CD4-positive, alpha-beta T cell treated with Interleukin-17A for 4 hours (primary cell): ENCODE measurements at places on chromosomes 7 and 10.

GRCh38 chr10:126392469-126392868, 4.2 kb upstream of the ADAM12 start:
- no peak for DNase-seq

GRCh38 chr10:131641231-131641630, 259.6 kb upstream of the PPP2R2D start:
- no peak for DNase-seq

GRCh38 chr10:11049806-11050205, 32.1 kb downstream of the CELF2 start:
- DNase-seq: no peak

DNA sequence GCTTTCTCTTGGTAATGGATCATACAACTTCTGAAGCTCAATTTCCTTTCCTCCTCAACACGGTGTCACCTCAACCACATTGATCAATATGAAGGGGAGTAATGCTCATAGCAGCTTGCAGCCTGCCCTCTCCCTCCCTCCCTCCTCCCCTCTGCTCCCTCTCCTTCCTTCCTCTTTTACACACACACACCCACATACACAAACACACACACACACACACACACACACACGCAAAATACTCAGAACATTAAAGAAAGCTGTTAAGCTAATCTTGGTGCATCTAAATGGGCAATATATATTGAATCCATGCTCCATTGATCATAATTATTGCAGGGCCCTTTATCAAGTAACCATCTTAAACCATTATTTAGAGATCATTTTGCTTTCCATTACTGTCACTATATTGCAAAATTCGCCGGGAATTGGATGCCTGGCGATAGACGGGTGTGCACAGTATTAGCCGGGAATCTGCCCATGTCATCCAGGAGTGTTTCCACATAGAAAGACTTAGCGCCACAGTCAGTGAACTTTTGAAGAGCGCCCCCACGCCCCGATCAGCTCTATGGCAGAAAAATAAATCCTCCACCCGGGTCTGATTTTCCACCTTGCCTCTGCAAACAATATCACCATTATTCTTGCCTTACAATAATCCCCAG, 122.0 kb downstream of the PRLHR start:
- no peak for DNase-seq

- DNase-seq: no peak
Observed at GRCh38 chr10:97643441-97643985, 3.0 kb downstream of the PI4K2A start.

- DNase-seq: no peak
Observed at GRCh38 chr7:25803117-25803887, 348.7 kb upstream of the NFE2L3 start.

DNA sequence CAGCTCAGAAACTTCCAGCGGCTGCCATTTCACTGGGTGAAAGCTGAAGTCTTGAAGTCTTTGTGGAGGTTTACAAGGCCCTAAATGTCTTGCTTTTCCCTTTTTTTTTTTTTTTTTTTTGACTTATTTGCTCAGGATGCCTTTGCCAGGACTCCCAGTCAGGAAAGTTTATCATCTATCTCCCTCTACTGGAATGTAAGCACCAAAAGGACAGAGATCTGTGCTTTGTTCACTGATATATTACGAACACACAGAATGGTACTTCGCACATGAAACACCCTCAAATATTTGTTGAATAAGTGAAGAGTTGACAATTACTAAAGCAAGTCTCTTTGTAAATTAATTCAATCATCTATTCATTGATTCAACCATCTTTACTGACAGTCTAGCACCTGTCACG, 23.2 kb downstream of the ABCB4 start:
- no peak for DNase-seq

DNA sequence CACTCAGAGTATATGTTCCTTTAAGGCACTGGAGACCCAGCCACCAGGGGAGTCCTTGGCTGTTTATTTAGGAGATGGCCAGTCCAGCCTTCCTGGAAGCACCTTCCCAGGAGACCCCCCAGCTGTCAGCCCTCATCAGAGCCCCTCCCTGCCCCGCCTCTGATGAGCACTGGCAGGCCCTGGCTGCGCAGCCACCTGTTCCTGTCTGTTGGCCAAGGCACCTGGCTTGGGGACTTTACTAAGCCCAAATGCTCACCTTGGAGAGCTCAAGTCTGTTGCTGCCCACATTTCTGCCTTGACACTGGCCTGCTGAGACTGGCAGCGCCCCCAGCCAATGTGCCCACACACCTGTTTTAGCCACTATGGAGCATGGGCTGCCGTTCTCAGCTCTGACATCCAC, 124.7 kb downstream of the ELMO1 start:
- no peak for DNase-seq

DNA sequence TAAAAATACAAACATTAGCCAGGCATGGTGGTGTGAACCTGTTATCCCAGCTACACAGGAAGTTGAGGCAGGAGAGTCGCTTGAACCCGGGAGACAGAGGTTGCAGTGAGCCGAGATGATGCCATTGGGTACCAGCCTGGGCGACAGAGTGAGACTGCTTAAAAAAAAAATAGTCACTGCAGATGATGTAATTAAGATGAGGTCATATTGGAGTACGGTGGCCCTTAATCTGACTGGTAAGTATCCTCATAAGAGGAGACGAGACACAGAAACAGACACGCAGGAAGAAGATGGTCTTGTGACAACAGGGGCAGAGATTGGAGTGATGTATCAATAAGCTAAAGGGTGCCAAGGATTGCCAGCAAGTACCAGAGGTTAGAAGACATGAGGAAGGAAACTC, 156.0 kb downstream of the FAM107B start:
- no peak for DNase-seq

DNA sequence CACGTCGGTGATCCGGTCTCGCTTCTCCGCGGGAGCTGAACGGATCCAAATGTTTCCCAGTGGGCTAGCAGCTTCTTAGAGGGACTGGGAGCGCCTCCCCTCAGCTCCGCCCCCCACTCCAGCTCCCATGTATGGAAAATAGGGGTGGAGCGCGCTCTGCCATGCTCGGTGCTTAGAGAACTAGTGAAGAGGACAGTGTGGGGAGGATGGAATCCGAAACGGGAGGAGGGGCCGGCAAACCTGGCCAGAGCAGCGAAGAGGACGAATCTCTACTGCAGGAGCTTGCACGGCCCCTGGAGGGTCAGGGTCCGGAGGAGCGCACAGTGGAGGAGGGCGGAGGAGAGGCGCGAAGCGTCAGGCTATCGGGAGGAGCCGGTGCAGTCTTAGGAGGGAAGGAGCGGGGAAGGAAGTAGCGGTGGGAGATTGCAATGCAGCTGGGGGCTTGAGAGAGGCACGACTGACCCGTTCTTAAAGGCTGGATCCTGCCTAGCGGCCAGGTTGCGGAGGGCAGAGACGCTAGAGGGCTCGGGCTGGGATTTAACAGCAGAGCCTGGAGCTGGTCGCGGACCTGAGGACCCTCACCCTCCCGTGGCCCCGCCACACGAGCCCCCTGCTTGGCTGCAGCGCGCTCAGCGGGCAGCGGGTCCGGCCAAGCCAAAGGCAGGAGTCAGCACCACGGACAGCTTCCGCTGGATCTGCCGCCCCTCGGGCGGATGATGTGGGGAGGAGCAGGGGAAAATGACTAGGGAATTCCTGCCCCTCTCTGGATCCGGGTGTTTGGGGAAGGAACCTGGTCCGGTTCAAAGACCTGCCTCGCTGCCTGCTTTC, at the start of gene PRLHR:
TSS of gene PRLHR (minus strand) at position 51 of the 828 bp plus-strand sequence. CDS start 404 bp downstream, outside the sequence.
- peak; percentile 32 for DNase-seq

DNA sequence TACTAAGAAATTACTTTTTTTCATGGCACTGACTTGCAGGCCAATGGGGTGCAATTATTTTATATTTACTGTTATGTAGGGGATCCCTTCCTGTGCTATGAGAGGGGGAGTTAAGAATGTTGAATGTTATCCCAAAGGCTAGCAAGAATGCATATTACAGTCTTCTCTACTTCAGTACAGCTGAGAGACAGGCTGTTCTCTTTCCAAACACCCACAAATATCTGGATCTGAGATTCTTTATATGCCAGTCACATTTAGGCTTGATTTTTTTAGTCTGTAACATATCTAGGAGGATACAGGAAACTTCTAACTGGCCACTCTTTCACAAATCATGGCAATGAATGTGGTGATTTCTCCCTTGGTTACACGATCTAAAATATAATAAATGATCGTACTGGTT, 266.4 kb upstream of the FZD8 start:
- no peak for DNase-seq

DNA sequence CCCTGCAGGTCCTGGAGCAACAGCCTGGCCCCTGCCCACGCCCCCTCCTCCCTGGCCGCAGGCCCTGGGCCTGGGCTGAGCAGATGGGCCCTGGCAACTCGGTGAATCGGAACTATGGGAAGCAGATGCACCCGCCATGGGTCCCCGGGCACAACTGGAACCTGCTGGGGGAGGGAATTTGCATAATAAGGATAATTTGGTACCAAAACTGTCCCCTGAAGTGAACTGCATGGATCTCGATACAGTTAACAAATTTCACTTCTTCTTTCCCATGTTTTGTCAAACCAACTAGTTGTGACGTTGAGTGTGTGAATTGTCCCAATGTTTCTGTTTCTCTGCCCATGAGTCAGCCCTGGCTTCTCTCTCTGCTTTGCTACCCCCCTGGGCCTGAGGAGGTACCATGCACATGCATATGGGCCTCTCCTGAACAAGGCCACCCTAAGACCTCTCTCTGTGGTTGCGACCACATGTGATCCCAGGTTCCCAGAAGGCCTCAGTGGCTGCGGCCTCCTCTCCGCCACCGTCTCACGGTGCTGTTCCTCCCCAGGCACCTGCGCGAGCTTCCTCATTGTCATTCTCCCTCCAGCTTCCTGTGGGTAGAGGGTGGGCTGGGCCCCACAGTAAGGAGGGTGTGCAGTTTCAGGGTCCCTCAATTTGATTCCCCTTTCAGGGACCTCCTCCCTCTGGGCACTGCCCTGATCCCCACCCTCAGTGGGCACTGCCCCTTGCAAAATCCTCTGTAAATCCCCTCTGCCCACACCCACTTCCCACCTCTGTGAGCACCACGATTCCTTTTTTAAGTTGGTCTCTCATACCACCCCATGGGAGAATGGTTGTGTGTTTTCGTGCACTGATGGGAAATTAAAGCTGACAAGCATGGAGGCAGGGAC, 40.0 kb downstream of the FIGNL1 start:
- DNase-seq: peak; percentile 23

DNA sequence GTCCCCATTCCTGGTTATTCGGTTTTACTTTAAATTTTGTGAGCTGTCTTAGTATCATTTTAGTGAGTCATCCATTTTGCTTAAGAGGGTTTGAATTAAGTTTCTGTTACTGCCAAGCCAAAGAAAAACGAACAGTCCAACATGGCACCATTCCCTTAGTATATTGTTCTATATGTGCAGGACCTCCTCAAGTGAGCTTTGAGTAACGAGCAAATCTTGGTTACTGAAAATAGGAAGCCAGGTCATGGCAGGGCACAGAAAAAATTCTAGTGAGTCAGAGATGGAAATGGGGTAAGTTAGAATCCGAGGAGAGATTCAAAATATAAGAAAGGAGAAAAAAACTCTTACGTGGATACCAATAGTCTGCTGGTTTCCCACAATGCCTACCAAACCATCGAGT, 292.9 kb downstream of the BAMBI start:
- no peak for DNase-seq

- DNase-seq: no peak
Observed at GRCh38 chr10:47053081-47053798, 142.0 kb downstream of the PTPN20 start.
